ENCODE measurements at places on chromosomes 7 and 10. TPM values are rescaled to one million over a fixed set of nuclear protein-coding genes. Genes with fewer than 3 reads are reported as not detected.

DNA sequence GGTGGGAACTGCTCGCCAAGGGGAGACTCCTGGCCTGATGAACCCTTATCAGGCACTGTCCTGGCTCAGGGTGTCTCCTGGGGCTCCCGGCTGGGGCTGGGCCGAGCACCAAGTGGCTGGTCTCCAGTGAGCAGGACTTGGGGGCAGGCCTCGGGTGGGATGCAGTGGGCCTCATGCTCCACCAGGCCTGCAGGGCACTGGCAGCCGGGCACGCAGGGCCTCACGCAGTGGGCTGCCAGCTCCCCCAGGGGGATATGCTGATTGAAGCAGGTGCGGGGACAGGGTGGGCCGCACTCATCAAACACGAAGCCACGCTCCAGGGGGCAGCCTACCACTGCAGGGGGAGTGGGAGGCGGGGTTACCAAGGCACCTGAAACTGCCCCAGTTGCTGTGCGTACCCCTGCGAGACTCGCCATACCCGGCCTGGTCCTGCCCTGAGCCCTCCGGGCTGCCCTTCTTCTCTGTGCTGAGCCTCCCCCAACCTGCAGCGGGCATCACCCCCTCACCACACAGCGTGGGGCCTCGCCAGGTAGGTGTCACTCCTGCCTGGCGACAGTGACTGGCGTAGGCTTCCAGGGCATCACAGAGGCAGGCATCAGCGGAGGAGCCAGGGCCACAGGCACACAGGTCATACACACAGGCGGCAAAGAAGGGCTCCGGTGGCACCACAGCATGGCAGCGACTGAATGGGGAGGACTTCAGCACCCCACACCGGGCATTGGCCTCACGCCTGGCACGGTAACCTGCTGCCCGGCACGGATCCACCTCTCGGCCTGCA lies 14.5 kb downstream of the ATP6V1F start:
- H3K4me3 ChIP-seq = no peak overlapping the region
- no peaks in the 10 kb centered on the region for H3K36me3 ChIP-seq
- no peaks in the 10 kb centered on the region for H3K4me1 ChIP-seq
- no peak for DNase-seq
- H3K27me3 ChIP-seq = no peaks in the 10 kb centered on the region

GRCh38 chr7:105011141-105011830 lies 2.7 kb upstream of the KMT2E start:
- H3K4me3 ChIP-seq = peak overlapping the region; percentile 98
- peak; percentile 58 for DNase-seq
- no peaks in the 10 kb centered on the region for H3K27me3 ChIP-seq
- peaks cover 29% of the 10 kb centered on the region for H3K4me1 ChIP-seq

WDR91 gene
- total RNA-seq = 7.0 TPM

HIF1AN gene
- 33.8 TPM for total RNA-seq
